ENCODE measurements at places on chromosomes 1 and 21. TPM values are rescaled to one million over a fixed set of nuclear protein-coding genes. Genes with fewer than 3 reads are reported as not detected.

NUDT4B gene
- 34.0 TPM for total RNA-seq

SLC44A5 gene
- total RNA-seq = 0.52 TPM

PTPRC gene
- total RNA-seq = 1,024 TPM

ECM1 gene
- total RNA-seq = 0.21 TPM

ORC1 gene
- 2.4 TPM for total RNA-seq

SLC35F3 gene
- total RNA-seq = not detected

PIGK gene
- 14.4 TPM for total RNA-seq

ZNF695 gene
- total RNA-seq = 0.52 TPM

XCL1 gene
- total RNA-seq = 1.7 TPM

FLG2 gene
- total RNA-seq = not detected

HEYL gene
- total RNA-seq = not detected

CRYBG2 gene
- total RNA-seq = 0.10 TPM

PLA2G2C gene
- under 0.01 TPM for total RNA-seq

PLA2G4A gene
- total RNA-seq = 2.2 TPM

PLA2G2D gene
- not detected for total RNA-seq

CR2 gene
- 1.4 TPM for total RNA-seq

OR2T2 gene
- total RNA-seq = 0.42 TPM

F3 gene
- total RNA-seq = 18.6 TPM

CACNA1S gene
- total RNA-seq = not detected

HNRNPU gene
- 436 TPM for total RNA-seq

SNIP1 gene
- total RNA-seq = 32.7 TPM

S100A9 gene
- total RNA-seq = 5,352 TPM

SCAF4 gene
- total RNA-seq = 27.6 TPM

MYOG gene
- not detected for total RNA-seq

KRTAP19-3 gene
- total RNA-seq = not detected

NMNAT2 gene
- not detected for total RNA-seq

LRRC39 gene
- 1.3 TPM for total RNA-seq

KCNAB2 gene
- 66.3 TPM for total RNA-seq

NBPF6 gene
- total RNA-seq = not detected

MMEL1 gene
- 0.63 TPM for total RNA-seq

HMGN1 gene
- total RNA-seq = 162 TPM

MTMR11 gene
- total RNA-seq = 22.9 TPM

CFAP107 gene
- not detected for total RNA-seq

C1QC gene
- total RNA-seq = 0.52 TPM

ZP4 gene
- total RNA-seq = under 0.01 TPM

CD1C gene
- 12.8 TPM for total RNA-seq

KLHDC9 gene
- total RNA-seq = not detected

ADGRB2 gene
- 0.73 TPM for total RNA-seq

VHLL gene
- total RNA-seq = not detected

CHODL gene
- not detected for total RNA-seq

SPATA46 gene
- total RNA-seq = not detected

RGS8 gene
- total RNA-seq = not detected

MCOLN2 gene
- 14.1 TPM for total RNA-seq

NID1 gene
- total RNA-seq = 6.1 TPM
